ENCODE measurements at places on chromosomes 4 and X.

GRCh38 chrX:13087322-13088155 is 43.1 kb upstream of the FAM9C start:
- DNase-seq, result peak; percentile 83

DNA sequence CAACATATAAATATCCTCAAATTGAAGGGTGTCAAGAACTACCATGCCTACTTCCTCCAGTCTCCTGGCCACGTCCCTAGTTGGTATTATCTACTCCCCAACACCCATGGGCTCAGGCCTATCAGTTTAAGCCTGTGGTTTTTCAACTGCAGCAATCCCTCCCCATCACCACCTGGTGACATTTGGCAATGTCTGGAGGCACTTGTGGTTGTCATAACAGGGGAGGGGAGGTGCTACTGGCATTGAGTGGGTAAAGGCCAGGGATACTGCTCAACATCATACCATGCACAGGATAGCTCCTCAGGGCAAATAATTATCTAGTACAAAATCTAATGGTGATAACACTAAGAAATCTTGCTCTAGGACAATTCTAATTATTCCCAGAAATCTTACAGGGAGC is 95.3 kb downstream of the COMMD8 start:
- no peak for DNase-seq

- DNase-seq, result no peak
Observed at GRCh38 chrX:45986081-45986480, 559.1 kb downstream of the ZNF674 start.

DNA sequence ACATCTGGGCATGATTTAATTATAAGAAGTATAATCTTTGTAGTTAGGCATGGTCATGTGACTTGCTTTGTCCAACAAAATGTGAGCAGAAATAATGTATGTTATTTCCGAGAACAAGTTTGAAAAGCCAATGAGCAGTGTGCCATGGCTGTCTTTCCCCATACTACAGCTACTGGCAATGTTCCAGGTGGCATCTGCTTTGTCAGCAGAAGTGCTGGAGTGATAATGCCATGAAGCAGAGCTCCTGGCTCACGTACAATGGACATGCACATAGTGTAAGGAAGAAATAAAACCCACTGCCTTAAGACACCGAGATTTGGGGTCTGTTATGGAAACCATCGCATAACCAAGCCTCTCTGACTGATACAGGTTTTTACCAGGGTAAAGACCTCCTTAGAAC is 212.6 kb upstream of the RASGEF1B start:
- DNase-seq, result no peak

- DNase-seq, result no peak
Observed at GRCh38 chr4:1763550-1764080, 29.5 kb upstream of the FGFR3 start.

DNA sequence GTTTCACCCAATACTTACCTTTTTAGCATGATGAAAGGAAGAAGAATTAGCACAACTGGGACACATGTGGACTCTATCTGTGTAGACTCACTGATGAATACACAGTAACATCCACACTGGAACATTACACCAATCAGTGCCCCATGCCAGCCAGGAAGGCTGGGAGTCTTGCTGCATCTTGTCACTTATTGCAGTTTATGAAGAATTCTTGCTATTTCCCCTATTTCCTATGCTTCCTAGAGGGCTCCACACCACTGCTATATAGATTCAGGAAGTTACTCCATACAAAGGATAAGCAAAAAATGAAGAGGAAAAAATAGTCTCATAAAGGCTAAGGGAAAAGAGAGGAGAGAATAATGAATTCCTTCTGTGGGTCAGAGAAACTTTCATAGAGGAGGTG is 201.0 kb downstream of the CAMK2D start:
- DNase-seq, result no peak

- DNase-seq, result no peak
Observed at GRCh38 chr4:109414938-109415337, 18.7 kb upstream of the SEC24B start.

DNA sequence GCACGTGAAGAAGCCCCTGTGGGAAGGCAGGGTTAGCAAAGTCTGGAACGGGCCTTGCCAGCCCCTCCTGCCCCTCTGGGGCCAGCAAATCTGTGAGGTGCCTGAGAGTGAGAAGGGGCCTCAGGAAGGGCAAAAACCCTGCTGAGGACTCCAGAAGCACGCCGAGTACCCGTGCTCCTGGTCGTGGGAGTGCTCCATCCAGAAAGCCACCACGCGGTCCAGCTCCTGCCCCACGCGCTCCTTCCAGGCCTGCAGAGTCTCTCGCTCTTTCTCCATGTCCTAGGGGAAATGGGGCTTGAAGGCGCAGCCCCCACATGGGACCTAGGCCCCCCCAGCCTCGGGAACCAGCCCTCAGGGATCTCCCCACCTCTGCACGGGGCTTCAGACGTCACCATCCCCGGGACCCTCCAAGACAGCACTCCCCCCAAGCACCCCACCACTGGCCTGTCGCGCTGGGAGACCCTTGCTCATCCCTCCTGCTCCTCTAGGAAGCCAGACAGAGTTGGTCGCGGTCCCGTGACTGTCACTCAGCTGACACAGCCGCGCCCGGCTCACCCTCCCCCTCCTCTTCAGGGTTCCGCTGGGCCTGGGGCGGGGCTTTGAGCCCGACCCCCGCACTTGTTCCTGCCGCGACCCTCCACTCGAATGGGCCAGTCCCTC is at the start of gene RENBP:
Gene RENBP (minus strand): TSS at position 504 of the 660 bp plus-strand sequence. CDS start 33 bp downstream, at position 471.
- DNase-seq, result no peak
